Transverse colon (tissue), 4 donors: ENCODE measurements at places on chromosomes 5 and 9. TPM values are rescaled to one million over a fixed set of nuclear protein-coding genes. Genes with fewer than 3 reads are reported as not detected.

The FYB1 gene
- total RNA-seq, result 25.6 TPM

The LCNL1 gene
- total RNA-seq, result not detected

The OR1J2 gene
- not detected for total RNA-seq

The IL33 gene
- 6.0 TPM for total RNA-seq

The NINJ1 gene
- 67.7 TPM for total RNA-seq

The SCGB3A2 gene
- not detected for total RNA-seq

The ANKRD18A gene
- total RNA-seq, result 10.7 TPM

The ZNF169 gene
- 67.3 TPM for total RNA-seq

The PCDHGA2 gene
- total RNA-seq, result 0.68 TPM

The ROR2 gene
- total RNA-seq, result 4.2 TPM

The SHOC1 gene
- total RNA-seq, result not detected

The LHX6 gene
- 12.7 TPM for total RNA-seq

The SERF1A gene
- total RNA-seq, result 43.7 TPM

The PPP3R2 gene
- total RNA-seq, result not detected

The PDE6A gene
- 1.2 TPM for total RNA-seq

The NSG2 gene
- 1.4 TPM for total RNA-seq

The PCAT7 gene
- 1.9 TPM for total RNA-seq

The JMY gene
- total RNA-seq, result 25.1 TPM

The SETD9 gene
- total RNA-seq, result not detected

The EPB41L4A gene
- total RNA-seq, result 12.1 TPM

The CTSV gene
- total RNA-seq, result 0.37 TPM

The FGF1 gene
- 0.32 TPM for total RNA-seq

The CCL21 gene
- total RNA-seq, result 57.5 TPM

The MYOT gene
- total RNA-seq, result 5.9 TPM

The LECT2 gene
- total RNA-seq, result not detected

The CCDC192 gene
- total RNA-seq, result not detected

The CKMT2 gene
- 3.0 TPM for total RNA-seq

The GPR21 gene
- total RNA-seq, result not detected

The GNE gene
- 73.0 TPM for total RNA-seq

The F12 gene
- 2.6 TPM for total RNA-seq

The C9orf153 gene
- total RNA-seq, result not detected

The CMBL gene
- total RNA-seq, result 81.4 TPM

The TMOD1 gene
- total RNA-seq, result 4.2 TPM
